ENCODE measurements at places on chromosomes 7 and 10. TPM values are rescaled to one million over a fixed set of nuclear protein-coding genes. Genes with fewer than 3 reads are reported as not detected.

DNA sequence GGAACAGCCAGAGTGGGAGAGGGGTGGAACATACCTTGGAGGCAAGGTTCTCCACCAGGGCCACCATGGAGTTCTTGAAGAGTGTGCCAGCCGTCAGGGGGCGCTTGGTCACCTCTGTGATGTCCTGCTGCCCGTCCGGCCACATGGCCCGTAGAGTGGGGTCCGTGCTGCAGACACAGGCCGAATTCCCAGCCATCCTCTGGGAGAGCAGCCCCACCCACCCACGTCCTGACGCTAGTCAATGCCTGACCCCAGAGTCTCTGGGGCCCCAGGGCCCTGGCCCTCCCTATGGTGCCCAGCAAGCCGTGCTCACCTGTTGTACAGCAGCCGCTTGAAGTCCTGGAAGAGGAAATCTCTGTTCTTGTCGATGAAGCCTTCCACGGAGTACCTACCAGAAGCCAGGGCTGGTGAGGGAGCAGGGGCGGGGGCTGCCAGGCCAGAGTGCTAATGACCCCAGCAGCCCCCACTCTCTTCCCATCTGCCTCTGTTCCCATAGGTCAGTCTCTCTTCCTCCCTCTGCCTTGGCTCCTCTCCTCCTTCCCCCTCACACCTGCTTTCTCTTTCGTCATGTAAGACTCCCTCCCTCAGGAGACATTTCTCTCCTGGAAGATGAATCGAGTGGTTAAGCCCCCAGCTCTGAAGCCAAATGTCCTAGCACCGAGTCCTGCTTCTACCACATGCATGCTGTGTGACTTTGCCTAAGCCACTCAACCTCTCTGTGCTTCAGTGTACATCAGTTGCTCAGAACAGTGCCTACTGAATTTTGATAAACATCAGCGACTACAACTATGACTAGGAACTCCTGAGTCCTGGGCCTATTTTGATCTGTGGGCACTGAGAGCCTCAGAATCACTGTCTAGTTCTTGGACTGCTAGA lies 11.0 kb downstream of the MYO1G start:
- peak overlapping the region; percentile 94 for H3K27ac ChIP-seq
- peaks cover 32% of the 10 kb centered on the region for H3K4me1 ChIP-seq
- H3K4me3 ChIP-seq, result no peak overlapping the region
- DNase-seq, result no peak
- no peaks in the 10 kb centered on the region for H3K36me3 ChIP-seq

GRCh38 chr10:114017873-114018272 lies 25.8 kb upstream of the ADRB1 start:
- no peaks in the 10 kb centered on the region for H3K27me3 ChIP-seq
- no peak overlapping the region for H3K27ac ChIP-seq
- DNase-seq, result no peak
- H3K4me3 ChIP-seq, result no peak overlapping the region
- H3K4me1 ChIP-seq, result peaks cover 5% of the 10 kb centered on the region
- H3K36me3 ChIP-seq, result no peaks in the 10 kb centered on the region

OR6B1 gene
- not detected for polyA plus RNA-seq

DNA sequence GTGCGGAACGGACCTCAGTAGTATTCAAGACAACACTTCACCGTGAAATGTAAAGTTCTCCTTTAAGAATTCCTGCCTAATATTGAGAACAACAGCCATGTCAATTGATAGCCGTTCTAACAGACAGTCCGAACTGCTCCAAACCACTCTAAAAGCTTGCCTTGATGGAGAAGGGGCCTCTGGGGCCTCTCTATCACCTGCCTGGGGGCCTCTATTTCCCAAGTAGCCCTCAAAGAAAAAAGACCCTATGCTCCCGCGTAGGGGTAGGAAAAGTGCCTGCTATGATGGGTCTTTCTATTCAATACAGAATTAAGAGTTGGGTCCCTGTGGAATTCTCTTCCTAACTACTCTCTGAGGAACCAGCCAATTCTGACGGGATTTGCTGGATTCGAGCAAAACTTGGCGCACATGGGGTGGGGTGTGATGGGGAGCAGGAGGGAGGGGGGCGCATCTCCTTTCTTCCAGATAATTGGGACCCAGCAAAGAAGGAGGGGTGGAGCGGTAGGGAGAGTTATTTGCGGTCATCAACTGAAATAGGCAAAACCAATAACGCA lies 8.3 kb upstream of the DLX6 start:
- peaks cover 12% of the 10 kb centered on the region for H3K4me1 ChIP-seq
- peaks cover 82% of the 10 kb centered on the region for H3K27me3 ChIP-seq
- H3K27ac ChIP-seq, result no peak overlapping the region
- H3K36me3 ChIP-seq, result peaks cover 6% of the 10 kb centered on the region

GRCh38 chr7:31957756-31958155 lies 112.5 kb downstream of the PDE1C start:
- no peak overlapping the region for H3K4me3 ChIP-seq
- H3K4me1 ChIP-seq, result no peaks in the 10 kb centered on the region
- no peaks in the 10 kb centered on the region for H3K27me3 ChIP-seq
- peak overlapping the region; percentile 30 for H3K27ac ChIP-seq

- DNase-seq, result no peak
- H3K36me3 ChIP-seq, result no peaks in the 10 kb centered on the region
- no peaks in the 10 kb centered on the region for H3K4me1 ChIP-seq
- H3K27me3 ChIP-seq, result peaks cover 7% of the 10 kb centered on the region
Observed at GRCh38 chr10:26944261-26944882, 83.6 kb upstream of the ABI1 start.

DNA sequence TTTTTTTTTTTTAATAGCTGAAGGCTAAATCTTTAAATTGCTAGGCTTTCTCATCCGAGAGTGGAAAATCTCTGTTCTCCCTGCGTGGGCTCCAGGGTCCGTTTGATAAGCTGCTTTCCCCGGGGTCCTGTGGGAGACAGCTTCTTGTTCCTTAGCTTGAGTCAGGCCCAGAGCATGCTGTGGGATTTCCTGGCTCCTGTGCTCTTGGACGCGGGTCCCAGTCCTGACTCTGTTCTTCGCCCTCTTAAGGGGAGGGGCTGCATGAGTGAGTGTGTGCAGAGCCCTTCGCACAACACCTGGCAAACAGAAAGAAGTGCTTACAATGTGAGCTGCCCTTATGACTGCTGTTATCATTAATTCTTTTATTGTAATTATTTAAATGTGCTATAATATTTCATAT lies 133.5 kb downstream of the TACC2 start:
- no peaks in the 10 kb centered on the region for H3K36me3 ChIP-seq
- DNase-seq, result no peak
- no peaks in the 10 kb centered on the region for H3K4me1 ChIP-seq

DNA sequence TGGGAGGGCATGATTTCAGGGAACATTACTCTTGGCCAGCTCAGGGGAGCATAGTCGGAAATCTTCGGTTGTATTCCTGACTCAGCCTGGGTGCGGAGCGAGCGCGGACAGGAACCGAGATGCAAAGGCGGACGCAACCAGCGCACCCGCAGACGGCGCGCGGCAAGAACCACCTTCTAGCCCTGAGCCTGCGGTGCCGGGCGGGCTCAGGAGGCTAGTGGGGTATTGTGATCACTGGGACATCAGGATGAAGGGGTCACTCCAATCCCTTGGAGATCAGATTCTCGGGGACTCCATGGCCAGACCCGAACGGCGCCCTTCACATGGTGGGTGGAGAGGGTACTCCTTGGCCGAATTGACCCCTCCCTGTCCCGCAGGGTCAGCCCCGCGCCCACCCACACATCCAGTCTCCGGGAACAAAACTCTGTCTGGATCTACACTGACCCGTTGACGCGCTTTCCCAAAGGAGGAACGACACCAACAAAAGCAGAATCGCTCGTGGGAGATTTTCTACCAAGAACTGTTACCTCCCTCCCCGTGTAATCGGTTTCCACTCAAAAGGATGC lies 730.5 kb downstream of the ZWINT start:
- H3K27ac ChIP-seq, result no peak overlapping the region
- H3K4me3 ChIP-seq, result no peak overlapping the region
- peaks cover 3% of the 10 kb centered on the region for H3K36me3 ChIP-seq
- peaks cover 31% of the 10 kb centered on the region for H3K27me3 ChIP-seq
- peaks cover 14% of the 10 kb centered on the region for H3K4me1 ChIP-seq

DNA sequence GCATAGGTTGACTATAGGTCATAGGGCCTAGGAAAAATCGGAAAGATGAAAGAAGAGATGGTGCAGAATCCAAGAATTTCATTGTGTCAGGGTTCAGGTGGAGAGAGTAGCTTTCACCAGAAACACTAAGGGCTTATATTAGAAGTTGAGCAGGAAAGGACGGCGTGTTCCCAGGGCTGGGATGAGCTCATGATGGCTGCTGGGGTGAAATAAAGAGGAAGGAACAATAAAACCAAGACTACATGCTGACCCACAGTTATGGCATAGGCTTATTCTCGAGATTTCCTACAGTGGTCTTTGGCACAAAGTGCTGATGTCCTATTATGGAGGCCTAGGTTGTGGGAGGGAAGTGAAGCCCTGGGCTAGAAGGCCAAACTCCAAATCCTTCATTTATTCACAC lies 195.8 kb downstream of the PTEN start:
- H3K36me3 ChIP-seq, result no peaks in the 10 kb centered on the region
- DNase-seq, result no peak
- H3K4me1 ChIP-seq, result peaks cover 12% of the 10 kb centered on the region
- H3K27me3 ChIP-seq, result no peaks in the 10 kb centered on the region
- H3K4me3 ChIP-seq, result no peak overlapping the region
- no peak overlapping the region for H3K27ac ChIP-seq

GRCh38 chr10:27153845-27154193 lies 365 bp downstream of the YME1L1 start:
- H3K27me3 ChIP-seq, result no peaks in the 10 kb centered on the region
- no peak for DNase-seq
- H3K4me3 ChIP-seq, result peak overlapping the region; percentile 95
- peak overlapping the region; percentile 100 for H3K27ac ChIP-seq
- H3K36me3 ChIP-seq, result peaks cover 8% of the 10 kb centered on the region

- no peaks in the 10 kb centered on the region for H3K27me3 ChIP-seq
- DNase-seq, result no peak
- H3K4me1 ChIP-seq, result peaks cover 15% of the 10 kb centered on the region
- H3K27ac ChIP-seq, result no peak overlapping the region
Observed at GRCh38 chr7:47587976-47588375, 6.1 kb upstream of the TNS3 start.

DNA sequence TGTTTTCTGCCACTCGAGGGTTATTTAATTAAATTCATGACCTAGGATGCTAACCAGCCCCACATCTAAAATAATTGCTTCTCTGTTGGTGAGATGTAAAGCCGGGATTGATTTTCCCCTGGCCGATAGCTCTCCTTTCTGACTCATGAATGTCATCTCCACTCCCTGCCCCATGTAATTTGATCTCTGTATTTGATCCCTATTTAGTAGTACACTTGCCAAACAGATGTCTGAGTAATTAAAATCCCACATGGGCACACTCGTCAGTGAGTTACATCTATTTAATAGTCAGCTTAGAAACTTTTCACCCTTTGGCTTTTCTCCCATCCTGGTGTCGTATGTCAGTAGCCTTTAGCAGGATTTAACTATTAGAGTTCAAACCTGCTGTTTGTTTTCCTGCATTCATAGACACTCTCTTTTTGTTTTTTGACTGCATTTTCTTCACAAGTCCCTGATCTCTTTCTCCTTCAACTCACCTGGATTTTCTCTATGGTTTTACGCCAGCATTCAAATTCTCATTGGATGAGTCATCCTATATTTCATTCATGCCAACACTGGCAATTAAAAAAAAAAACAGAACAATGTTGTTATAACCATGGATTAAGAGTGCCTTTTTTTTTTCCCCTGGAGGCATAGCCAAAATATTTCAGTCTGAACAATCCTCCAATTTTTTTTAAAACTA lies 82.7 kb downstream of the SPAG6 start:
- no peak overlapping the region for H3K27ac ChIP-seq
- H3K4me3 ChIP-seq, result no peak overlapping the region
- no peaks in the 10 kb centered on the region for H3K27me3 ChIP-seq
- H3K36me3 ChIP-seq, result no peaks in the 10 kb centered on the region
- no peak for DNase-seq

DNA sequence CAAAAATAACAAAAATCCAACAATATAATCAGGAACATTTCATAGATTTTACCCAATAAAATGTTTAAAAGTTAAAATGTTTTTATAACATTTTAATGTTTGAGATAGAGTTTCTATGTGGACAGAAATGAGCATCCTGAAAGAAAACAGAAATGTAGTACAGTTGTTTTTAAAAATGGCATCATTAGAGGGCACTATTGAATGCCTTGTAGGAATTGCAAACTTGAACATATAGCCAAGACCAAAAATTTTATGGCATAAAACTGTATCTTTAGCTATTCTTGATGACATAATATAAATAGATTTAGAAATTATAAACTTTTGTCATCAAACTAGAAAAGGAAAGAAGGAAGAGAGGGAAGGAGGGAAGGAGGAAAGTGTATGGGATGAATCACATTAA lies 1372.7 kb downstream of the GATA3 start:
- no peak overlapping the region for H3K4me3 ChIP-seq
- H3K4me1 ChIP-seq, result no peaks in the 10 kb centered on the region
- no peaks in the 10 kb centered on the region for H3K36me3 ChIP-seq
- DNase-seq, result no peak
- H3K27me3 ChIP-seq, result no peaks in the 10 kb centered on the region

DNA sequence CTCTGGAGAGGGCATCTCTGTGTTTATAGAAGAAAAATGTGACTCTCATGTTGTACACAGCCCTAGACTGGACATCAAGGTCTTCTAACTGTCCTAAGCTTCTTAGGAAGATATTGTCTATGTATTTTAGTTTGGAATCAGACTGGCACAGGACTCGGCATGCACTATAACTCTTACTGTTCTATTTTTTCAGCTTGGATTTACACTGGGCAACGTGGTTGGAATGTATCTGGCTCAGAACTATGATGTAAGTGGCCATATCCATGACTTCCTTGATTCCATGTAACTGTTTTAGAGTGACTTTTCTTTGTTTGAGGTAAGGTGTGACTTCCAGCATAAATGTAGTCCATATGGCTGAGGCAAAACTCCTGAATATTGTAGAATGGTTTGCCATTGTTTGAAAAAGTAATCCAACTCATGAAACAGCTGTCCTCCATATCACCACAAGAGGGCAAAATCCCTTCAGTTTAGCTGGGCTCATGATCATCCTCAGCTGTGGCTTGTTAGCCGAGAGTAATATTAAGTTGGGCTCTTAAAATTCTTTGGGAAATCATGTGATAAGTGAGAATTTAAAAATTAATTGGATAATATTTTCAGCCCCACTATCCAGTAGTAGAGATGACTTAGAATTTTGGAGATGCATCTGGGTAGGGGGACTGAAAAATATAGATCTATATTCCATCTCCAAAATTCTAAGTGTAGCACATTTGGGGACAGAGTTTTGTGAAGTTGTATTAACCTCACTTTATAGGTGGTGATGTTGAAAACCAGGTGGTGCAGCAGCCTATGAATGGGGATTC lies 10.4 kb downstream of the STMP1 start:
- peaks cover 19% of the 10 kb centered on the region for H3K4me1 ChIP-seq
- peaks cover 2% of the 10 kb centered on the region for H3K36me3 ChIP-seq
- DNase-seq, result no peak

CDC14C gene
- not detected for polyA plus RNA-seq

- no peaks in the 10 kb centered on the region for H3K4me1 ChIP-seq
- H3K27me3 ChIP-seq, result no peaks in the 10 kb centered on the region
- DNase-seq, result no peak
- H3K36me3 ChIP-seq, result no peaks in the 10 kb centered on the region
- H3K4me3 ChIP-seq, result no peak overlapping the region
Observed at GRCh38 chr10:78386509-78386908, 352.8 kb downstream of the RPS24 start.
